CD8-positive, alpha-beta memory T cell (primary cell): ENCODE measurements at places on chromosomes 1 and 21. TPM values are rescaled to one million over a fixed set of nuclear protein-coding genes. Genes with fewer than 3 reads are reported as not detected.

GRCh38 chr1:44464361-44464760 is 59.3 kb downstream of the RNF220 start:
- no peak for DNase-seq

DNA sequence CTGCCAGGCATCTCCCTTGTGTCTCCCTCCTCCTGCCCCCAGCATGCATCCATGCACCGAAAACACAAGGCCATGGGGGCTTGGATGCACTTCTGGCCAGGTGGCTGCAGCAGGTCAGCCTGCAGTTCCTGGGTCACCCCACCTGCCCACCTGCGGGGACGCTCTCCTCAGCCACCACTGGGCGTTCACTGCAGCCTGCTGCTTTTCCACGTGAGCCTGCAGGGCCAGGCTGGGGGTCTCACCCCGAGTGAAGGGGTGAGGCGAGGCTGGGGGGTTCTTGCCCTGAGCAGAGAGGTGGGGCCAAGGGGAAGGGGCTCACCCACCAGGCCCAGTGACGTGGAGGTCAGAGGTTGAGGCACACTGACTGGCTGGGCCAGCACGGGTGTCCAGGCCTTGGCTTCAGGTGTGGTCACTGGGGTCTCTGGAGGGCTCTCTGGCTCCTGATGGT is 64.6 kb downstream of the WNT9A start:
- no peak for DNase-seq

GRCh38 chr1:2451741-2452140 is 24.3 kb upstream of the PLCH2 start:
- DNase-seq = no peak

- no peak for DNase-seq
These were observed 93.5 kb downstream of the TTLL7 start for GRCh38 chr1:83905315-83905907.

WDTC1 gene
- 22.2 TPM for total RNA-seq

AK4 gene
- total RNA-seq = 32.2 TPM

PRR9 gene
- total RNA-seq = not detected

GRCh38 chr1:44072821-44073220 is 41.6 kb upstream of the SLC6A9 start:
- no peak for DNase-seq

FAM76A gene
- total RNA-seq = 13.2 TPM

DNA sequence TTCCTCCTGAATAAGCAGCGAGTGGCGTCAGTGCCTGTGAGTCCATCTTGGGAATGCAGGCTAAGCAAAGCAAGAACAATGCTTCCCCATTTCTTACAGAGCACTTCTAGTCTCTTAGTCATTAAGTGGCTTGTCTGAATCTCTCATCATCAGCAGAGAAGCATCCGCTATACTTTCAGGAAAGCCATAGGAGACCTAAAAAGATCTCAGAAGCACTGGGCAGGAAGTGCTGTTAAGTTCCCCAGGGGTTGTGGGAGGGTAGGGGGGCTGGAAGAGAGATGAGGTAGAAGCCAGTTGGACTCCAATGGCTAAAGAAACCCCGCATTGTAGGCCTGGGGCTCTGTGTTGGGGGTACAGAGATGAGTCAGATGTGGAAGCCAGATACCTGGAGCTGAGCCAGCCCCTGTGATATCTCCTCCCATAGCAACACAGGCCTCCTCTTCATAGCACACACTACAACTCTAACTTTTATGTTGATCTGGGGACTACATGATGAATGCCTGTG is 44.9 kb downstream of the SYT6 start:
- DNase-seq = no peak

COL8A2 gene
- total RNA-seq = 0.07 TPM

- no peak for DNase-seq
These were observed 26.6 kb upstream of the FBXO28 start for GRCh38 chr1:224087286-224087794.
